ENCODE measurements at places on chromosomes 3 and 15.
A peak's percentile ranks its signal among the peaks of the same experiment; 100 is the strongest.

DNA sequence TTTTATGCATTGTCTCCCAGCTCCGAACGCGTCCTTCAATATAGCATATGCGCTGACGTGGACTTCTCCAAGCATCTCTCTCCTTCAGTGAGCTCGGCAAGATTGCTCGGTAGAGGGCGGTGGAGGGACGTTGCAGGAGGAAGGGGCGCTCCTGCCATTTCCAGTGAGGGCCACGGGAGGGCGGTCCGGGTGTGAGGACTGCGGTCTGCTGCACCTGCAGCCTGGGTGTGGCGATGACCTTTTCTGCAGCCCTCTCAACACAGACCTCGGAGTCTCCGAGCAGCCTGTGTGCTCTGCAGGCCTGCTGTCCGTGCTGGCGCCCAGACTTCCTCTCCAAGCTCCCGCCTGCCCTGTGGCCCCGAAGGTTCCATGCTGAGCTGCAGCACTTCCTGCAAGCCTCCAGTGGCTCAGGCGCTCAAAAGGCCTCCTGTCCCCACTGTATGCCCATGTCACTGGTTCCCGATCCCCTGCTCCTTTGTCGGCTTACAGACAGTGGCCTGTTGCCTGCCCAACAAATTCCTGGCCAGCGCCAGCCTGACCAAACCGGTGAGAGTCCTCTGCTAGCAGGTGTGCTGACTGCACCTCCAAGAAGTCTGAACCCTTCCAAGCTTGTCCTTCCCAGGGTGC is 8.9 kb upstream of the RTP3 start:
- peak; percentile 36 for DNase-seq

- DNase-seq = peak; percentile 18
These were observed 359.6 kb downstream of the NTRK3 start for GRCh38 chr15:87896936-87897335.

GRCh38 chr3:84724877-84725276 is 233.9 kb upstream of the CADM2 start:
- no peak for DNase-seq

GRCh38 chr3:128995737-128996136 is 1.9 kb upstream of the CFAP92 start:
- DNase-seq = no peak

DNA sequence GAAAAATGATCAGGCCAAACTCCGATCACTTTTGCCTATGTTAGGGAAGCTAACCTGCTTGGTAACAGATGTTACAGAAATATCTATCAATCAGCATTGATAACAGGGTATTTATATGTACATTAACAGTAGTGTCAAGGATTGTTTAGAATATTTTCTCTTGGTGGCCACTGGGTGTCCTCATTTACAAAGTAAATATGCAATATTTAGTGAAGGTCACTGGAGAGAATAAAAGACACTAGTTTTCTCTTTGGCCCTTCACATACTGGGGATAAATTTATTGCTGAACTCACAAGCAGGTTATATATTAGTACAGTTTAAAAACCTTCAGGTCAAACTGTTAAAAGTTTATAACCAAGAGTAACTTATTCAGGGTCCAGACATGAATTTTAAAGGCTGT is 69.0 kb downstream of the TIGIT start:
- no peak for DNase-seq

GRCh38 chr3:44993471-44994205 is 17.6 kb downstream of the EXOSC7 start:
- DNase-seq = no peak

DNA sequence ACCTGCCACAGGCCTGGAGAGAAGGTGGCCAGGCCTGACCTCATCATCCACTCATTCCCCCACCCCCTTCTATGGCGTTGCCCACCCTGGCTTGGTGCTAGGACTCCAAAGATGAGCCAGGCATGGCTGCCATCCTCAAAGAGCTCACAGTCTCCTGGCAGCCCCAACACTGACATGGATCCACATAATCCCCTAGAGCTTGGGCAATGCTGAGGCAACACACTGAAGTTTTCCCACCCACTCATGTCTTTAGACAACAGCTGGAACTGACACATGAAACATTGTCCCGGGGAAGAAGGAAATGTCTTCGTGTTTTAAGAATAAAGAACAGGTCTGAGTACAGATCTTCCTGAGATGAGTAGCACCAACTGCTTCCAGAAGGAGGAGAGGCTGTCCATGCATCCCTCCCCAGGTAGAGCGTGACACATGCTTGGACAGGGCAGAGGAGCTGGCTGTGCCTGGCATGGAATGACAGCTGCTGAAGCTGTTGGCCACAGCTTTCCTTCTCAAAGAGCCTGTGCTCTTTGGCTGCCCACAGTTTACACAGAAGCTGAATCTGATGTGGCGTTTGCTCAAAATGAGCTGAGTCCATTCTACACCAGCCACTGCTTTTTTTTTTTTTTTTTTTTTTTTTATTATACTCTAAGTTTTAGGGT is 70.1 kb downstream of the HOMER2 start:
- DNase-seq = no peak

GRCh38 chr3:27384191-27384590 is 15.0 kb upstream of the NEK10 start:
- DNase-seq = no peak

GRCh38 chr3:152225201-152225600 is 43.5 kb upstream of the MBNL1 start:
- DNase-seq = no peak

DNA sequence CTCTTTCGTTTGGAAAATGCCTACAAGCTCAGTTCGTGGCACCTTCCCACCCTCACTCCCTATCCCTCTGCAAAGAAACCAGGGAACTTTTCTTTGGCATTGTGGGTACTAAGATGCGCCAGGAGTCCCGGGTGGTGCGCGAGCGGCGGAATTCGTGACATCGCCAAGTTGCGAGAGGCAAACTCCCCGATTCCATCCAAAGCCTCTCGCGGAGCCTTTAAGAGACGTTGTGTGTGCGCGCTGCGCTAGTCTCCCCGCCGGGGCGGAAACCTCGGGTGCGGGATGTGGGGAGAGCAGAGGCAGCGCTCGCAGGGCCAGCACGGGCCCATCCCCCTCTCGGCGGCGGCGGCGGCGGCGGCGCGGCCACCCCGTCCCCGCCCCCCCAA is 443 bp upstream of the NR2F2 start:
- DNase-seq = peak; percentile 82

DNA sequence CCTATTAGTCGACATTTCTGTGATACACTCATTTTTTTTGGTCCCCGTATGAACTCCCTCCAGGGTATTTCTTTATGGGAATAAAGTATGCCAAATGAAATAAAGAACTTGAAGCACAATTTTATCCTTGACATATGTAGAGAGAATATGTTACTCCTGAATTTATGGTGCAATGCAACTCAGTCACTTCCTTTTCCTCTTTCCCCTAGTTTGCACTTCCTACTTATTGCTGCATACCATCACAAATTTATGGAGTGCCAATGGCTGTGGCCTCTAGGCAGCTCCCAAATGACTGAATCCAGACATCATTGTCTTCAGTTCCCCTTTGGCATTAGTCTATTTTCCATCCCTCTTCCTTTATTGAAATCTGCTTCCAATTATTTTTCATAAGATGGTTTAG is 403.5 kb downstream of the FHIT start:
- no peak for DNase-seq

DNA sequence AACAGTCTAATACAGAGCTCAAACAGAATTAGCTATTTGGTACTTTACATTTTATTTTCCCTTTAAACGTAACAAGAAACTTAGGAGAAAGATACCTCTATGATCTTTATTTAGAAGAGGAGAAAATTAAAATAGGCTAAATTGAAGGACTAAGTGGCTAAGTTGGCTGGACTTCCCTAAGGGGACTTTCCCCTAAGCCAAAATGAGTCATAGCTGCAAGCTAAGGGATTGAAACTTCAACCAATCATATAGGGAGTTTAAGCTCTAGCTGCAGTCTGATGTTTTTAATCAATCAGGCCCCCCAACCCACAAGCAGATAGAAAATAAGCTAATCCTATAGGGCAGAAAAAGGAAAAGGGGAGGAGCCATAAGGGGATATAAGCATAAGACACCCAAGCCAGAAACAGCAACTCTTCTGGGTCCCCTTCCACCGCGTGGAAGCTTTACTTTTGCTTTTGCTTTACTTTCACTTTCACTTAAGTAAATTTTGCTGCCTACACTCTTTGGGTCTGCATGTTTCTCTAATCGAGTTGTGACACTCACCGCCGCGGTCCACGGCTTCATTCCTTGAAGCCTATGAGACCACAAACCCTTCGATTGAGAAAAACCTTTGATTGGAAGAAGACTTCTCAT is 1108.5 kb upstream of the EPHA6 start:
- DNase-seq = no peak

DNA sequence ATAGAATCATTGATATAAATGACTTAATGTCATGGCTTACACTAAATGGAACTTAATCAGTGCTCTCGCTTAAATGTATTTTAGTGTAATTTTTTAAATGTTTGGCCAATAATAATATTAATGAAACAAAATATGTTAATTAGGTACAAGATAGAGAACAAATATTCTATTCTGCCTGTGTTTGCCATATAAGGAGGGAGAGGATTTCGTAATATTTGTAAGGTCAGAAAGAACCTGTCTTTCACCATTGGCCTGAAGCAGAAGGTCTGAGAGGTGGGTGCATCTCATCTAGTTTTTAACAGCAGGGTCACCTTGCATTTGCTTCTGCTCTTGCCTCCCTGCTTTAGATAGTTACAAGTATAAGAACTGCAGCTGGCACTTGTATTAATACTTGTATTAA is 2.5 kb downstream of the GPR87 start:
- no peak for DNase-seq

- no peak for DNase-seq
These were observed 72.5 kb downstream of the SPRED1 start for GRCh38 chr15:38324939-38325647.

DNA sequence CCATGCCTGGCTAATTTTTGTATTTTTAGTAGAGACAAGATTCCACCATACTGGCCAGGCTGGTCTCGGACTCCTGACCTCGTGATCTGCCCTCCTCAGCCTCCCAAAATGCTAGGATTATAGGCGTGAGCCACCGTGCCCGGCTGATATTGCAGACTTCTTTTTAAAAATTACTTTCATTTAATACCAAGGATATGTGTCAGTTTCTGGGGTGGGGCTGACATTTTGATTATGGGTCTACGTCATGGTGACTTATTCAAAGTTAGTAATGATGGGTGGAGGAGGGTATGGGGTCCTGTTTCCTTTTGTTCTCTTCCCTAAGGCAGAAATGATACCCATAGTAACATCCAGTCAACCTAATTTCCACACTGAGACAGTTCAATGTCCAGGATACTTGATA is 34.7 kb downstream of the GBE1 start:
- no peak for DNase-seq

DNA sequence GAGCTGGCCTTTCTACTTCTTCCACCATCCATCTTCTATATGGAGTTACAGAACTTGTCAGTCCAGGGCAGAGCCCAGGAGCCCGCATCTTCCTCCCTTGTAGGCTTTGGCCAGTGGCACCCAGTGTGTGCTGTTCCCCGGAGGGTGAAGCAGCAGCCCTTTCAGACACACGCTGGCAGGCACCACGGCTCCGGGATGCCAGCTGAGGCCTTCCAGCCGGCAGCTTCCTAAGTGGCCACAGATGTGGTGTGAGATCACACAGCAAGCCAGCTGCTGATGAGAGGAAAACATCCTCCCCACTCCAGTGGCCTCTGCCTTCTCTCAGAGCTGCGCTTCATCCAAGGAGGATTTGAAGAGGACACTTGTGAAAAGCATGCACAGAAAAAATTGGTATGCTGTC is 24.1 kb downstream of the CRABP1 start:
- DNase-seq = peak; percentile 15

DNA sequence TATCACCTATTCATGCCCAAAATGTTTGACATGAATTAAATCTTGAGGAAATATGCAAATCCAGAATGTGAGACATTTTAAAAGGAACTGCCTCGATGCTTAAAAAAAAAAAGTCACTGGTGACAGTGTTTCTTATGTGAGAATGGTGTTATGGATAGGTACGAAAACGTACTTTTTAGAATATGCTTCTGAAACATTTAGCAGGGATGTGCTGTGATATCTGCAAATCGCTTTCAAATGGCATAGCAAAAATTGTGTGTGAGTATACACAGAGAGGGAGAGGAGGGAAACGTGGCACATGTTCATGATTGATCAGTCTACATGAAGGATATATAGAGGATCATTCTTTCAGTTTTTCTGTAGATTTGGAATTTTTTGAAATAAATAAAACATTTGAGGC is 16.0 kb downstream of the CCNB2 start:
- no peak for DNase-seq

DNA sequence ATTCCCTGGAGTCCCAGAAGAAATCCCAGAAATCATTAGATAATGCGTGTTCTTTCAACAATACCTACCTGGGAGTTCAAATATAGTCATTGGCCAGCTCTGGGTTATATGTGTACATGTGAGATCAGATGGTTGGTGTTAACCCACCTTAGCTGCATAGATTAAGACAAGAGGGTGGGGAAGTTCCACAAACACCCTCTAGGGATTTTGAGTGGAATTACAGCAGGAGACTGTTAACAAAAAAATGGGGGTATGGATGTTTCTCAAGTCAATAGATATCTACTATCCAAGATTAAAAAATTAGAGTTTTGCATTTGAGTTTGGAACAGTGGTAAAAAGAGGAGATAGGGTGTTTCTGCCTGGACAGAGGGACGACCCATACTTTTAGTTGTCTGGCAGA is 282.5 kb upstream of the CNTN3 start:
- no peak for DNase-seq

- DNase-seq = no peak
These were observed 31.2 kb upstream of the TMOD3 start for GRCh38 chr15:51798281-51798680.

- no peak for DNase-seq
These were observed 184.8 kb downstream of the SHQ1 start for GRCh38 chr3:72663429-72663828.

- no peak for DNase-seq
These were observed 105.0 kb downstream of the MYLK start for GRCh38 chr3:123778991-123779622.

DNA sequence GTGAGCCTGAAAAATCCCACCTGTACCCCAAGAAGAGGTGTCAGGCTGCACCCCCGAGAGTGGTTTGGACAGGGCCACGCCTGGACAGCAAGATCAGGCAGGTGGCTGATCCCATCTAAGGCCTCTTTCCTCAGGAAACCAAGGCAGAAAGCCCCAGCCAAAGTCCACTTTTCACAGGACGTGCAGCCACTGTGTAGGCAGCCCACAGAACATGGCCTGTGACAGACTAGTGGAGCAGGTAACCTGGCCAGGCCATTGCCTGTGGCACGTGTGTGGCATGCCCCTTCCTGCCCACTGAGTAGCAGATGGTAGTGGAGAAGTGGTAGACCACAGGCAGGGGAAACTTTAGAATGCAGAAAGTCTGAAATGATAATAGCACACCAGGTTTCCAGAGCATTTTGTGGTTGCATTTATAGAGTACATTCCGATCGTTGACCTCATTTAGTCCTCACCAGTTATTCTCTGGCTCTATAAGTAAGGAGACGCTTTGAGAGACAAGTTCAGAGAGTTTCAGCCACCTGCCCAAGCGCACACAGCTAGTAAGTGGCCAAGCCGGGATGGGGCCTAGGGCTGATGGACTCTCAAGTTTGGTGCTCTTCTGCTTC is 68.7 kb downstream of the AAGAB start:
- DNase-seq = no peak

- no peak for DNase-seq
These were observed 86.1 kb upstream of the SPATA12 start for GRCh38 chr3:56974247-56974930.

Data from hypothalamus (tissue), 51 donors.